Activated CD4-positive, alpha-beta T cell treated with anti-CD3 and anti-CD28 coated beads for 24 hours (primary cell): ENCODE measurements at places on chromosomes 3 and 15.
A peak's percentile ranks its signal among the peaks of the same experiment; 100 is the strongest.

GRCh38 chr15:39066677-39067076 lies 502.1 kb upstream of the RASGRP1 start:
- no peak for DNase-seq

DNA sequence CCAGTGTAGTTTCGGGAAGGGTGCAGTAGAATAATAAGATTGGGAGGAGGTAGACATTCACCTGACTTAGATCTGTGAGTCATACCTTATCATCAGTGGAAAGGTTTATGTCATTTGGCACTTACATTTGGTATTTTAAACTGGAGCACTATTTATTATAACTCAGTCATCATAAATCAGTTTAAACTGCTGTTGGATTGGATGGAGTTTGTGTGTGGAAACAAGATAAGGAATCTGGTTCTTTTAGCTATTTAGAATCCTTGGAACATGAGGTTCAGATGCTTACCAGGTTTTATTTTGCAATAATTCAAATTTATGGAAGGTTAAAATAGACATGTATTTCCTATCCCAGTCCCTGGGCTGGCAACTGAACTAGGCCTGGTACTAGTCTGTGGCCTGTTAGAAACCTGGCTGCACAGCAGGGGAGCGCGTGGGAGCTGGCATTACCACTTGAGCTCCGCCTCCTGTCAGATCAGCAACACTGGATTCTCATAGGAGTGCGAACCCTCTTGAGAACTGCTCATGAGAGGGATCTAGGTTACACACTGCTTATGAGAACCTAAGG lies 34.5 kb downstream of the ZFAND6 start:
- peak; percentile 3 for DNase-seq

GRCh38 chr3:136943436-136943835 lies 14.3 kb upstream of the IL20RB start:
- no peak for DNase-seq

DNA sequence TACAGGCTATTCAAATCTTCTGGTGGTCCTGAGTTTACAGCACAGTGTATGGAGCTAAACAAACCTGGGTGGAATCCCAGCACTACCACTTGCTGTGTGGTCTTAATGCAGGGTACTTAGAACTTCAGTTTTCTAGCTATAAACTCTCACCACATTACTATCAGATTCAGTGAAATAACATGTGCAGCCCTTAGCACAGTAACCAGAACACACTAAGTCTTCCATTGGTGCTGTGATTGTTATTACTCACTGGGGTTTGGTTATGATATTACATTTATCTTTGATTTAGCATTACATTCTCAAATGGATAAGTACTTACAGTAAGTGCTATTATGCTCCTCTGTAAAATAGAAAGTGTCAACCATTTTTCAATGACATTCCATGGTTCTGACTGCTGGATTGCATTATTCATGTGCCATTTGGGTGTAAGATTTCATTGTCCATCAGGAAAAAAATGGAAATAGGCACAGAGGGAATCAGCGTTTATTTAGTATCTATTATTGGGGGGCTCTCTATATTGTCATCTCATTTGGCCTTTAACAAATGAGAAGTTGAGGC lies 81.9 kb downstream of the PDE8A start:
- no peak for DNase-seq

DNA sequence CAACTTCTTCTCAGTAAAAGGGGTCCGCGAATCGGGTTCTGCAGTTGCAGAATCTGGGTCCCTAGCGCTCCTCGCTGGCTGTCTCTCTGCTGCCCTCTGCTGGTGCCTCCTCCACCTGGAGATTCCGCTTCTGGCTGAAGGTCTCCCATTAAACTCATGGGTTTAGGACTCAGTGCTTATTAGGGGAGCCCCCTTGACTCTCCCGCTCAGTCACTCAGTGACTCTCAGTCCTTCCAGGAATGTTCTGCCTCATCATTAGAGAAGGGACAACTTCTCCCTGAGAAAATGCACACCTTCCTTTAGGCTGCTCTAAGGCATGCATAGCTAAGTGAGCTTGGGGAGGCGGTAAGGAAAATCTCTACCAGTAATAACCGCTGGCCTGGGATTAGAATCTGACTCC lies 7.1 kb downstream of the CPN2 start:
- DNase-seq: peak; percentile 65

GRCh38 chr3:57078344-57078634 lies 17.8 kb downstream of the SPATA12 start:
- no peak for DNase-seq

DNA sequence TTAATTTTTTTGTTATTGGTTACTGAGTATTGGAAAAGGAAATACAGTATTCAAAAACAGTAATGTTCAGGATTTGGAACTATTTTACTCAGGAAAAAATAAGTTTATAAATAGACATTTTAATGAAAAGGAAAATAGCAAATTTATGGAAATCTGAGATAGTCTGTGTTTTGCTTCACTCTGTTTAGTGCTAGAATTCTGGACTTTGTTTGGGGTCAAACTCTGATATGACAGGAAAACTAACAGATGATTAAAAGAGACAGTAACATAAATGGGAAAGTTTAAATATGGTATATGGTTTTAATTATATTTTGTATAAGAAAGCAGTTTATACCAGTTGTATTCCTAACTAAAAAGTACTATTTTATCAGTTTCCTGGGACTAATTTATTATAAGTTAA lies 17.4 kb downstream of the SETD5 start:
- no peak for DNase-seq

DNA sequence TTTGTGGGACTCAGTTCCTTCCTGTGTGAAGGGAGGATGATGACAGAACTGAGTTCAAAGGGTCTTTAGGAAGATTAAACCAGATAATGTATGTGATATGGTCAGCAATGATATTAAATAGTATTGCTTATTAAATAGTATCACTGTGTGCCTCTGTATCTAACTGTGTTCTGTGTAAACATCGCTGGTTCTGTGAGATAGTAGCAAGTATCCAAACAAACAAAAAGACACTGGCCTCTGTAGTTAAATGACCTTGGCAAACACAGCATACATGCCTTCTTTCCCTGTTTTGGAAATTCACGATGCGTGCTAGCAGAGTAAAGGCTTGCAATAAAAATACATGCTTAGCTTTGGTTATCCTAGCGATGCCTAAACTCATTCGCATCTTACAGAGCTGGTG lies 76.1 kb downstream of the MESD start:
- no peak for DNase-seq

- no peak for DNase-seq
Observed at GRCh38 chr3:181362378-181362777, 349.3 kb upstream of the SOX2 start.

GRCh38 chr3:57411715-57412114 lies 119.2 kb upstream of the ASB14 start:
- no peak for DNase-seq

DNA sequence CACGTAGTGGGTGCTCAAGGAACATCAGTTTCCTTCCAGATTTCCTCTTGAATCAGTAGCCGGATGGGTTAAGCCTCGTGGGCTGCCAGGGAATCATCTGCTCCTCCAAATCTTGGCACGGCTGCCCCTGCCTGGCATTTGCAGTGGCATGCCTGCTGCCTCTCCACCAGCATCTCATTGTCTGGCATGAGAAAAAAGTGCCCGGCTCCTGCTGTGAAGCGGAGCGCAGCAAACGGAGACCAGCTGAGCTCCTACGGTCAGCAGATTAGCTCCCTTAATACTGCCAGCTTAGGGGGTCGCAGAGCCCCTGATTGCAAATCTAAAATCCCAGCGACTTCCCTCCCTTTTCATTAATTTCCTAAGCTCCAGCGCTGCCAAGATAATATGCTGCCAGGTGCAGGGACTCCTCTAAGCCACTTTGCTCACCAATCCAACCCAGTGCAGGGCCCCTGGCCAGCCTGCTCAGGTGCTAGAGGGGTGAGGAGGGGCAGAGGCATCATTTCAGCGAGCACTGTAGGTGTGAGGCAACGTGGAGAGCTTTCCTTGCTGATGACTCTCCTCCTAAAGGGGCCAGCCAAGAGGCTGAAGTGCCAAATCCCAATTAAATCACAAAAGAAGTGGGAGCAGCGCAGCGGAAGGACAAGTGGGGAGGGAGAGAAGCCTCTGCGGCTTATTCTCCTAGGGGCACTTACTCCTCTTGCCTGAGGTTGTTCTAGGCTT lies 49.6 kb upstream of the ST8SIA2 start:
- no peak for DNase-seq

DNA sequence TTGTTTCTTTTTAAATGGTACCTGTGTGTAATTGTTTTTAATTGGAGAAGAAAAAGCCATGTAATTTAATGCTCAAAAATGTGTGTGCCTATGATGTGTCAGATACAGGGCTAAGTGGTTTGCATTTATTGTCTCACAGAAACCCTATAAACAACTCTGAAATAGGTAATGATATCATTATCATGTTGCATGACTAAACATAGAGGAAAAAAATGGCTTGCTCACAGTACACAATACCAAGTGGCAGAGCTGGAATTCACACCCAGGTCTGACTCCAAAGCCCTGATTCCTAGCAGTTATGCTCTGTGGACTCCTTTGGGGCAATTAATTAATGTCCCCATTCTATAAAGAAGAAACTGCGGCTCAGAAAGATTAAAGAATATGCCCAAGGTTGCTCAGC lies 237.4 kb upstream of the TRIM42 start:
- DNase-seq: no peak

DNA sequence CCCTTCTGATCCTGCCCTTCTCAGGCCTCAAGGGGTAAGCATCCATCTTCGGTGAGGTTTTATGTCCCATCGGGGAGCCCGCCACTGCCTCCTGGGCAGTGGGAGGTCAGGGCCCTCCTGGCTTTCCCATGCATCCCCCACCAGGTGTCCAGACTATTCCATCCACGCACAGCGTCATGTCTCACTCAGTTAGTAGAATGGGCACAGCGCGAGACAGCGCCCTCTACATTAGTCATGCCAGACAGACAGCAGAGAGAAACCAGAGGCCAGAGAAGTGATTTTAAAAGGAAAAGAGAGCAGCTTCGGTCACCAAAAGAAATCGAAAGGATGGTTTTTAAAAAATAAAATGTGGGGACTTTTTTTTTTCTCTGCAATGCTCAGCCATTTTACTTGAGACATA lies 49.8 kb downstream of the ZDHHC3 start:
- no peak for DNase-seq

GRCh38 chr3:157175691-157176507 lies 16.0 kb upstream of the CCNL1 start:
- no peak for DNase-seq

DNA sequence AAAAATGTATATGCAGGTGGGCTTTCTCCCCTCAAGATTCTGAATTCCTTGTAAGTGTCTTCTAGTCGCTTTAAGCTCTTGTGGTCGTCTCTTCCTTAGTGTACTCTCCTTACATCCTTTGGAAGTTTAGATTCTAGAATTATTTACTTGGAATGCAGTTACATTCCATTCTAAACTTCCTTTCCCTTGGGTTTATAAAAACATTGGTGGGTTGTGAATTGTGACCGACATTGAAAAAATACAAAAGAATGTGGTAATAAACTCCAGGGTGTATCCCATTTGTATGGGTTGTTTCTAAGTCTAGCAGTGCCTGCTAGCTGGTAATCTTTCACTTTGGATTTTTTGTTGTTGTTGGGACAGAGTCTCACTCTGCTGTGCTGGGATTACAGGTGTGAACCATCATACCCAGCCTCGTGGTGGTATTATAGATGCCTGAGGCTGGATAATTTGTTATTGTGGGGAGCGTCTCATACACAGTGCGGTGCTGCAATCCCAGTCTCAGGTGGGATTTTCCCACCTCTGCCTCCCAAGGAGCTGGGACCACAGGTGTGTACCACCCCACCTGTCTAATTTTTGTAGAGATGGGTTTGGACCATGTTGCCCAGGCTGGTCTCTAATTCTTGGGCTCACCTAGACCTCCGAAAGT lies 9.1 kb downstream of the CHD2 start:
- no peak for DNase-seq

- DNase-seq: no peak
Observed at GRCh38 chr15:85743392-85744055, 51.2 kb downstream of the KLHL25 start.

DNA sequence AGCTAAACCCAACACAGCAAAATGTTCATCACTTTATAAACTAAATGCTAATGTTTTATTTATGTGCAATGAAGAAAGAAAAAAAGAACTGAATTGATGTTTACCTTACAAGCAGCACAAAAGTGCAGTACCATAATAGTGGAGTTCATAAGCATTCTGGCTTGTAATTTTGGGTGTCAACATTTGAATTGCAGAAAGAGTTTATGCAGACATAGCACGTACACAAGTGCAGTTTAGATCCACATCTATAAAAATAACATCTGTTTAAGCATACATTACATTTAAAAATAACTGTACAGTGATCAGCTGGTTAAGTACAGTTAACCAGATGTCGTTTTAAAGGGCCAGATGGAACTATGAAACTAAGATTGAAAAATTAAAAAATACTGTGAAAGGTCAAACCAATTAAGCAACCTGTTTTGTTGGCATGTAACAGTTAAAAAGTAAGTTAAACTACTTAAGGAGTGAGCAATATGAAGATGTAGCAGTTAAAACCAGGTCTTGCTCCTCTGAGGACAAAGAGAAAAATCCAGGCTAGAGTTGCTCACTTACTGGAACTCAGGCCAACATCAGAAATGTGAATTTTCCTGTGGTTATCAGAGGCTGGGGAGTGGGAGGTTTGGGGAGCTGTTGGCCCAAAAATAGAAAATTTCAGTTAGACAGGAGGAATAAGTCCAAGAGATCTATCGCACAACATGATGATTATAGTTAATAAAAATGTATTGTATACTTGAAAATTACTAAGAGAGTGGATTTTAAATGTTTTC lies 204.9 kb upstream of the MDFIC2 start:
- DNase-seq: no peak

DNA sequence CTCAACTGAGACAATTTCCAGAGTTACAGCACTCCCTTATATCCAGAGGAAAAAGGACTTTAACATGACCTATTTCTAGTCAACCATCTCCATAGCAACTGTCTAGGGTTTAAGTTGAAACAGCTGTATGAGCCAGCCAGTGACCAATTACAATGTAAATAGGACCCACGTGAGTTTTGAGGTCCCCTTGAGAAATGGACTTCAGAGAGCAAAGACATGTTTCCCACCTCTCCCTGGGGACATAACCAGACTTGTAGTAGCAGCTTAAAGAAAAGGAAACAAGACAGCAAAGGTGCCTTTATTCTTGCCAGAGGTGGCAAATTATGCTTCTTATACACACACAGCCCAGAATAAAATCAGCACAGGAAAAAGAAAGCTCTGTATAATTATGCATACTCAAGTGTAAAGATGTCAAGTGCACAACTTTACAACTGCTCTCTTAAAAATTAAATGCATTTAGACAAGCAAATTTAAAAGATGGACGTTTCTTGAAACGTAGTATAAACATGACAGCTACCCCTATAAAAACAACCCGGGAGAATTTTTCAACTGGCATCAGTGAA lies 40.2 kb downstream of the SUMF1 start:
- no peak for DNase-seq
